ENCODE measurements at places on chromosomes 5 and 9.

- DNase-seq = no peak
These were observed 12.0 kb upstream of the B4GALT1 start for GRCh38 chr9:33178972-33179697.

GRCh38 chr5:15573590-15573989, 73.6 kb downstream of the FBXL7 start:
- no peak for DNase-seq

- DNase-seq = peak; percentile 8
These were observed 120.8 kb downstream of the EMB start for GRCh38 chr5:50320131-50320749.

- no peak for DNase-seq
These were observed 17.3 kb downstream of the SIL1 start for GRCh38 chr5:139180850-139181249.

- no peak for DNase-seq
These were observed 172.3 kb downstream of the GNA14 start for GRCh38 chr9:77475641-77476473.

GRCh38 chr5:127183332-127183731, 107.3 kb upstream of the MEGF10 start:
- DNase-seq = no peak

- no peak for DNase-seq
These were observed 78.5 kb downstream of the PRRT1B start for GRCh38 chr9:131623655-131624330.

- DNase-seq = peak; percentile 45
These were observed 132.8 kb upstream of the PAPPA start for GRCh38 chr9:116020801-116021200.

GRCh38 chr9:22700171-22700570, 253.5 kb downstream of the DMRTA1 start:
- no peak for DNase-seq

DNA sequence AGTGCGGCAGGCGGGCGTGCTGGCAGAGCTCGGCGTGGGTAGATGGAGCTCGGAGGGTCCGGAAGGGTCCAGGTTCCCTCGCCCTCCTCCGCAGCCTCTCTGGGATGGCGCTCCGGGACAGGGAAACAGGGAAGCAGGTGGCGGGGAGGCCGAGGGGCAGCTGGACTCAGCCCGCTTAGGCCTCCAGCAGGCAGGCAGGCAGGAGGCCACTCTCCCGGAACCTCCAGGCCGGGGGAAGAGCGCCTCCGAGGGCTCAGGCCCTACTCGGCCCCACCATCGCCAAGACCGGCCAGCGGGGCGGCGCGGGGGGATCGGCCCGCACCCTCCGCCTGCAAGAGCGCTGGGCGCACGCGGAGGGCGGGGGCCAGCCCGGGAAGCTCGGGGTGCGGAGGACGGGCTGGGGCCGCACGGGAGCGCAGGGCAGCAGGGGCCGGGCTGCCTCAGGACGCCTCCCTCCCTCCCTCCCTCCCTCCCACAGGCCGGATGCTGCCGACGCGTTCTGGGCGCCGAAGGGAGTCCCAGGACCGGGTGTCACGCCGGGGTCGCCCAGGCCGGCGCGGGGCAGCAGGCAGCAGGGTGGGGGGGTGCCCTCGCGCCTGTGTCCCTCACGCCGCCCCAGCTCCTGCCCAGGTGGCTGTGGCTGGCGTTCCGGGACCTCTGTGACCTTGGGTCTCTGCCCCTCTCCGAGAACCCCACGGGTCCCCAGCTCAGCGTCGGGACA, 977 bp downstream of the MGAT4B start:
- peak; percentile 58 for DNase-seq

- no peak for DNase-seq
These were observed 3.8 kb upstream of the STPG3 start for GRCh38 chr9:137247135-137247915.

GRCh38 chr9:118459913-118460312, 755.7 kb downstream of the TLR4 start:
- DNase-seq = no peak

GRCh38 chr5:8897316-8897715, 648.6 kb downstream of the SEMA5A start:
- DNase-seq = no peak

DNA sequence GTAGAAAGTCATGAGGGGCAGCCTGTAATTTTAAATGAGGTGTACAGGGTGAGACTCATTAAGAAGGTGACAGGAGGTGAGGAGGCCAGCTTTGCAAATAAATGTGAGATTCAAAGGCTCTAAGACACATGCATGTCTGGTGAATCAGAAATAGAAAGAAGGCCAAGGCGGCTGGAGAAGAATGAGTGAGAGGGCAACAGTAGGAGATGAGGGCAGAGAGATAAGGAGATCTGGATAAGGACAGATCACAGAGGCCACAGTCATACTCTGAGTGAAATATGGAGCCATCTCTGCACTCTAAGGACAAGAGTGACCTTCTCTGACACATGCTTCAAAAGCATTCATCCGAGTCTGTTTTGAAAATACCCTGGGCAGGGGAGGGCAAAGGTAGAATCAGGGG, 90.7 kb downstream of the RAD23B start:
- DNase-seq = no peak

GRCh38 chr5:175738126-175738525, 80.3 kb downstream of the HRH2 start:
- DNase-seq = no peak

GRCh38 chr5:38642189-38642911, 85.9 kb upstream of the LIFR start:
- no peak for DNase-seq

- DNase-seq = no peak
These were observed 79.8 kb downstream of the LMX1B start for GRCh38 chr9:126693428-126693944.

GRCh38 chr9:86580688-86581087, 226.5 kb upstream of the TUT7 start:
- no peak for DNase-seq

Data from urothelium cell line (cell line).